Stimulated activated CD8-positive, alpha-beta memory T cell treated with anti-CD3 and anti-CD28 coated beads, Interleukin-15, amount 100 ng/mL, for 48 hours (primary cell): ENCODE measurements at places on chromosomes 12 and 14.

DNA sequence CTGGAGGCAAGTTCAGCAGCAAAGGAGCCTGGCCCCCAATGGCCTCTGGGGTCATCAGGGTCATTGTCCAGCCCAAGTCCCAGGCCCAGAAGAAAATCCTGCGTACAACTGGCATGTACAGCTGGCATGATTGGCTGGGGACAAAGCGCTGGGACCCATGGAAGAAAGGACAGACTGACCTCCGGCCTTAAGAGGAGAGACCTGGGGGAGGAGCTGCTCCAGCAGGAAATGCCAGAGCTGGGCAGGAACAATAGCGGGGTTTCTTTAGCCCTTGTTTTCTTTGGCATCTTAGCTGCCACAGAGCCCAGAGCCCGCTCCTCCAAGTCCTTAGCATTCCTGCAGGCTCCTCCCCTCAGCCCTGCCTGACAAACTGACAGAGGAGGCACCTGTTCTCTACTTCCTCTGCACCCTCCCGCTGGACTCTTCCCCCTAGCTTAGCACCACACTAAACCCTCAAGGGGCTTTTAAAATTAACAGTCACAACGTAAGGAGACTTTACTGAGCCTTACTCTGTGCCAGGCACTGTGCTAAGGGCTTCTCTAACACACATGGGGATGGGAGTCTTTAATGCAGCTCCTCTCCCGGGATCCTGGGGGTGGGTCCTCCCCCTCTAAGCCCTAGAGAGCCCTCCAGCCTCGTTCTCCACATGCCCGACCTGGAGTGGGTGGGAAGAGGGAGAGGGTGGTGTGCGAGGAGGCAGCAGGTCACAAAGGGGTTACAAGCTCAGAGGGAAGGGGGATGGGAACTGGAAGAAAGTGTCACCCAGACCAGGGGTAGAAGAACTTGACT, 1.8 kb upstream of the AQP5 start:
- DNase-seq, result no peak

DNA sequence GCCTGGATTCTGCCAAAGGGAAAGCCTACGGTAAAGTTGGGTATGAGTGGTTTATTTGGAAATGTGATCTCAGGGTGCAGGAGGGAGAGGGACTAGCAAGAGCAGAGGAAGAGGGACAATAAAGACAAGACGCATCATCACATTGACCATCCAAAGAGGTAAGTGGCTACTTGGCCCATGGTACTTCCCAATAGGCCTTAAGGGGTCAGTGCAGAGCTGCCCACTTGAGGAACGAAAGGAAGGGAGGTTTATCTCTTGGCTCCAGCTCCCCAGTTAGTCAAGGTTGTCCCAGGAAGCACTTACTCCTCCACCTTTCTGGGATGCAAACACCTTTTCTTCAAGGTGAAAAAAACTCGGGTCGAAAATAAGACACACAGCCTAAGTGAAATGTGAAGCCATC, 323.9 kb downstream of the TMEM132D start:
- DNase-seq, result no peak

GRCh38 chr14:75254381-75254822, 24.2 kb upstream of the FOS start:
- no peak for DNase-seq

- DNase-seq, result no peak
Measured at GRCh38 chr12:128803788-128804187, 20.0 kb downstream of the SLC15A4 start.

GRCh38 chr12:87317302-87317701, 711.9 kb downstream of the C12orf50 start:
- no peak for DNase-seq

DNA sequence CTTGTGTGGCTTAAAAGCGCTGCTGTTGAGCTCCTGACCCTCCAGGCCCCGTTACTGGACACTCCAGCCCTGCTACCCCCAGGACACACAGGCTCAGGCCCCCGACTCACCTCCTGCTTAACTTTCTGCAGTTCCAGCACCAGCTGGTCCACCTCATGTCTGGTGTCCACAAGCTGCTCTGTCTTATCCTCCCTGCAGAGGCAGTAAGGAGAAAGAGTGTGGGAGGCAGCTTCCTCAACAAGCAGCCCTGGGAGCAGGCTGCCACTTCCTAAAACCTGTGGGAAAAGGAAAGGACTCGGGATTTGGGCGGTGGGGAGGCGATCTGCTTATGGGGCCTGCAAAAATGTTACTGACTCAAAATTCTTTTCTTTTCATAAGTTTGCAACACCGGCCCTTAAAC, 79.2 kb downstream of the CCDC88C start:
- no peak for DNase-seq

- no peak for DNase-seq
Measured at GRCh38 chr14:75905147-75905904, 76.5 kb downstream of the TGFB3 start.

- DNase-seq, result no peak
Measured at GRCh38 chr14:66468778-66469367, 17.3 kb upstream of the CCDC196 start.

- peak; percentile 47 for DNase-seq
Measured at GRCh38 chr14:103104654-103105452, 10.3 kb downstream of the EXOC3L4 start.
